ENCODE measurements at places on chromosomes 2 and 18.

DNA sequence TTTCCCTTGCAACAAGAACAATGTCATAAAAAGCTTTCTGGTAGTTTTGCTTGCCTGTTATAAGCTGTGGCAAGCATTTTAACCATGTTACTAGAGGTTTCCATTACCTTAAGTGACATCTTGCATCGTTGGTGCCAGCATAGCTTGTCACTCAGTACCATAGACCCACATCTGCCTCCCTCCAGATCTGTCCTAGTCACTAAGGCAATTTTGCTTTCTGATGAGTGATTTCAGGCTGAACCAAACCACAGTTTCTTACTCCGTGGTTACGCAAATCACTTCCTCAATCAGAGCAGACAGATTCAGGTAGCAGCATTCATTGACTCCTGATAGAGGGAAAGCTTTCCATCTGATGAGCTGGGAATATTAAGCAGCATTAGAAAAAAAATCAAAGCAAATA is 1057.5 kb upstream of the FAM98A start:
- H3K4me1 ChIP-seq = no peaks in the 10 kb centered on the region
- H3K27me3 ChIP-seq = no peaks in the 10 kb centered on the region
- H3K4me3 ChIP-seq = no peak overlapping the region
- H3K36me3 ChIP-seq = no peaks in the 10 kb centered on the region
- no peak for ATAC-seq

- H3K4me3 ChIP-seq = no peak overlapping the region
- no peaks in the 10 kb centered on the region for H3K36me3 ChIP-seq
- H3K27ac ChIP-seq = no peak overlapping the region
- no peak for ATAC-seq
- H3K27me3 ChIP-seq = peaks cover 41% of the 10 kb centered on the region
Measured at GRCh38 chr2:45287045-45287444, 277.8 kb upstream of the SIX2 start.

- peaks cover 33% of the 10 kb centered on the region for H3K4me1 ChIP-seq
- peak; percentile 61 for ATAC-seq
- H3K4me3 ChIP-seq = peak within 1 kb of the TSS; percentile 70
- H3K27ac ChIP-seq = no peak within 1 kb of the TSS
- H3K27me3 ChIP-seq = peaks cover 42% of the 10 kb centered on the region
Measured at GRCh38 chr2:36355151-36355889, at the start of gene CRIM1. Gene CRIM1, plus strand, starts transcription at chr2:36355778. Its CDS starts 515 bp downstream, at chr2:36356293.

GRCh38 chr2:200795028-200795440 is 16.7 kb upstream of the BZW1 start:
- peaks cover 7% of the 10 kb centered on the region for H3K27me3 ChIP-seq
- H3K4me1 ChIP-seq = no peaks in the 10 kb centered on the region
- no peak for ATAC-seq
- no peak overlapping the region for H3K27ac ChIP-seq

GRCh38 chr18:28267878-28268625 is 91.1 kb upstream of the CDH2 start:
- H3K4me1 ChIP-seq = no peaks in the 10 kb centered on the region
- no peaks in the 10 kb centered on the region for H3K36me3 ChIP-seq
- no peaks in the 10 kb centered on the region for H3K27me3 ChIP-seq
- no peak for ATAC-seq

DNA sequence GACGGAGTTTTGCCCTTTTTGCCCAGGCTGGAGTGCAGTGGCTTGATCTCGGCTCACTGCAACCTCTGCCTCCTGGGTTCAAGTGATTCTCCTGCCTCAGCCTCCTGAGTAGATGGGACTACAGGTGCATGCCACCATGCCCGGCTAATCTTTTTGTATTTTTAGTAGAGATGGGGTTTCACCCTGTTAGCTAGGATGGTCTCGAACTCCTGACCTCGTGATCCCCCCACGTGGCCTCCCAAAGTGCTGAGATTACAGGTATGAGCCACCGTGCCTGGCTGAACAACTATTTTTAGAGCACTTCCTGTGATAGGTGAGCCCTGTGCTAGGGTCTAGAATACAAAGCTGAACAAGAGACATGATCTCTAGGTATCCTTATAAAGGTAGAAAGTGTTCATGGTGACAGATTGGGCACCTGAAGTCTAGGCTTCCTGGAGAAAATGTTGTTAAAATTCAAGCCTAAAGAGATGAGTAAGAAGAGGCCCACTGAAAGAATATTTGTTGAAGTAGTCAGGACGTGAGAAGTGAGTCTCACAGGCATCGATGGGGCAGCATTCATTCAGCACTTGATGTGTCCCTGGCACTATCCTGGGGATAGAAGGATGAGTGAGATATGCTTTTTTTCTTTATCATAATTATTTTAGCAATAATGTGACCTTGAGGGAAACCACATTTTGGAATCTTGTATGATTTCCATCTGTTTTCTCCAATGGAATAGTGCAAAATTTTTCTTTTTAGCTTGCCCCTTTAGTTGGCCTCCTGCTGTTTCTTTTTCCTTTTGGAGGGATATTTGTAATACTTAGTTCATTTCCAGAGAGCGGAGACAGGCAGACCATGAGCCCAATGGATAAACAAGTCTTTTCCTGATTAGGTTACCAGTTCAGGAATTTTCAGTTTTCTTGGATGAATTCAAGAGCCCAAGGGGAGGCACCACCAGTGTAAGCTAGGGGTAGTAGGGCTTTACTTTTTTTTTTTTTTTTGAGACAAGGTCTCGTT is 5.1 kb downstream of the ZNF236 start:
- ATAC-seq = no peak
- no peaks in the 10 kb centered on the region for H3K27me3 ChIP-seq
- H3K36me3 ChIP-seq = peaks cover 18% of the 10 kb centered on the region
- H3K4me3 ChIP-seq = no peak overlapping the region
- peaks cover 41% of the 10 kb centered on the region for H3K4me1 ChIP-seq
- H3K27ac ChIP-seq = peak overlapping the region; percentile 64

DNA sequence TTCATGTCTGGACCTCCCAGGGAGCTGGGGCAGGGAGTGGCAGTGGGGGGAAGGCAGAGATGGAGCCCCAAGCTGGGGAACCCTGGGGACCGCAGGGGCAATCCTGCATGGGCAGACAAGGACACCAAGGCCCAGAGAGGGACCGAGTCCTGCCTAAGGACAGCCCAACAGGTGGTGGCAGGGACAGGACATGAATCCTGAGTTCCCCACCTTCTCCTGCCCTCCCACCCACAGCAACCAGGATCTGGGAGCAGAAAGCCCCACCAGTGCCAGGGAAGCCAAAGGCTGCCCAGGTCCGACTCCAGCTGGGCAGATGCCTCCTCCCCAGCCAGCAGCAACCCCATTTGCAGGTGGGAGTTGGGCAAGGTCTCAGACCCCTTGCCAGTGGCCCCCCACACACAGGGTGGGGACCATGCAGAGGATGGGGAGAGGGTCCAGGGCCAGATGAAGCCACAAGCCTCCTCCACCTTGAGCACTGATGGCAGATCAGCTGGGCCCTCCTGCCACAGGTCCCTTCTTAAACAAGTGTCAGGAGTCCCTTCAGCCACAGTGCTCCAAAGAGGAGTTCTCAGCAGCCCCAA is 6.3 kb downstream of the ADRA2B start:
- no peak overlapping the region for H3K4me3 ChIP-seq
- H3K27me3 ChIP-seq = peaks cover 22% of the 10 kb centered on the region
- H3K4me1 ChIP-seq = peaks cover 6% of the 10 kb centered on the region
- H3K27ac ChIP-seq = no peak overlapping the region
- H3K36me3 ChIP-seq = peaks cover 8% of the 10 kb centered on the region

- no peak for ATAC-seq
- no peak overlapping the region for H3K27ac ChIP-seq
- peaks cover 9% of the 10 kb centered on the region for H3K4me1 ChIP-seq
- peaks cover 16% of the 10 kb centered on the region for H3K36me3 ChIP-seq
- H3K4me3 ChIP-seq = no peak overlapping the region
Measured at GRCh38 chr2:113829761-113830160, 60.1 kb upstream of the ACTR3 start.

DNA sequence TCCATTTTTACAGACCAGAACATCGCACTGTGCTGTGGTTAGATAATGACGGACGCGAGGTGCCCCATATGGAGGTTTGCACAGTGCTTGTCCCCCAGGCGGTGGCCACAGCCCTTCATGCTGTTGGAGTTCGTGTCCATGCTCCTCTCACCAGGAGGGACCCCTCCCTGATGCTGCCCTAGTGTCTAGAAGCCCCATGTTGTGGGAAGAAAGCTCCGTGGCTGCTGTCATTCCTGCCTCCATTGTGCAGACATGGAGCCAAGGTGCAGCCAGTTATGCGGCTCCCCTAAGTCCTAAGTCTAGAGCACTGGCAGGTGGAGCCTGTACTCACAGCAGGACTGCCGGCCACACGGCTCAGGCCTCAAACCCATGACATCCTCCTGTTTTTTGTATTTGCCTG is 464.9 kb downstream of the EIPR1 start:
- no peak overlapping the region for H3K27ac ChIP-seq
- H3K27me3 ChIP-seq = peaks cover 24% of the 10 kb centered on the region
- no peaks in the 10 kb centered on the region for H3K36me3 ChIP-seq
- no peak for ATAC-seq

- no peak for ATAC-seq
- H3K36me3 ChIP-seq = peaks cover 18% of the 10 kb centered on the region
- H3K4me1 ChIP-seq = no peaks in the 10 kb centered on the region
Measured at GRCh38 chr2:144224472-144224871, 295.4 kb downstream of the ZEB2 start.

DNA sequence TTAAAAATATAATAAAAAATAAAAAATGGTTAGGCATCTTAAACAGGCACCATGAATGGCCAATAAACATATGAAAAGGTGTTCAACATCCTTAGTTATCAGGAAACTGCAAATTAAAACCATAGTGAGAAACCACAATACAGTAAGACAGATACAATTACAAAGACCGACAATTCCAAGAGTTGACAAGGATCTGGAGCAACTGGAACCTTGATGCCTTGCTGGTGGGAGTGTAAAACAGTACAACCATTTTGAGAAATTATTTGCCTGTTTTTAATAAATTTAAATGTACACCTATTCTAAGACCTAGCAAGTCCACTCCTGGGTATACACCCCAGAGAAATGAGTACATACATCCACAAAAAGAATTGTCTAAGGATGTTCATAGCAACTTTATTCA is 49.1 kb downstream of the NGEF start:
- H3K36me3 ChIP-seq = peaks cover 10% of the 10 kb centered on the region
- H3K27me3 ChIP-seq = no peaks in the 10 kb centered on the region
- no peak for ATAC-seq
- H3K4me1 ChIP-seq = peaks cover 4% of the 10 kb centered on the region

DNA sequence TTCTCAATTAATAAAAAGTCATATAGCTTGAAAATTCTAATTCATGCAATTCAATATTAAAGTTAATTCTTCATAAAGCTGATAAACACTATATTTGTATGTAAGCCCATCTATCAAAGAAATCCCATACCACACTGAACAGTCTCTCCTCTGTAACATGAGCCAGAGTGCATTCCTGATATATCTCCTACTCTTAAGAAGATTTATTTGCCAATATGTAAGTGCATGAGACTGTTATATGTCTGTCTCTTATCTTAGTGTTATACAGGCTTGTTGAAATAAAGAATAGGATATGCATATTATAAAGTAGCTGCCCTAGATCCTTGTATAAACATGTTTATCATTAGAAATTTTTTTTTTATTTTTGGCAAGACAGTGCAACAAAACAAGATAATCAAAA is 40.4 kb upstream of the TTC32 start:
- H3K36me3 ChIP-seq = peaks cover 27% of the 10 kb centered on the region
- H3K27ac ChIP-seq = no peak overlapping the region
- H3K4me3 ChIP-seq = no peak overlapping the region
- ATAC-seq = no peak
- H3K27me3 ChIP-seq = no peaks in the 10 kb centered on the region
- H3K4me1 ChIP-seq = no peaks in the 10 kb centered on the region

DNA sequence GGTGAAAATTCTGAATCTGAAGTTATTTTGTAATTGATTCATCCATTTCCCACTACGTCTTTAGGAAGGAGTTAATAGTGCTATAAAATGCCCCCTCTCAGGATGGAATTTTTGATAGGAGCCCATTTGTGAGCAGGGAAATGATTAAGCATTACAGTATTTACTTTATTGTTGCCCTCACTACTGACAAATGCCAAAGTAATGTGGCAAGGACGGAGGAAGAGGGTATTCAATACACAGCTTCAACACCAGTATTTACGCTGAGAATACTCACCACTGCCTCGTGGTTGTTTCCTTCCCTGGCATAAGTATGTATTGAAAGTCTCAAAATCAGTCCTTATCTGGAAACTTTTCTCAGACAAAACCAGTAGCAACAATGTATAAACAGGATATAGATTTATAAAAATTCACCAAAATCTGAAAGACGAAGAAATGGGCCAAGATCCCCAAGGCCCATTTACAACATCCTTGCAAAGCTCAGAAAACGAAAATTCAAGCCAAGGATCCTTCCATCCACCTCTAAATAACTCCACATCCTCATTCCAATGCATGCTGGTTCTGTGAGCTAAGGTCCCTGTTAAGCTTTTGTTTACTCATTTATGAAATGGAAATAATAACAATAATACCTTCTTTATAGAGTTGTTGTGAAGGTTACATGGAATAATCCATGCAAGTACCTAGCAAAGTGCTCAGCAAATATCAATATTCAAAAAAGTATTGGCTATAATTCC is 29.3 kb downstream of the FEZ2 start:
- ATAC-seq = no peak
- peaks cover 8% of the 10 kb centered on the region for H3K4me1 ChIP-seq
- no peak overlapping the region for H3K4me3 ChIP-seq
- H3K36me3 ChIP-seq = peaks cover 64% of the 10 kb centered on the region
- H3K27me3 ChIP-seq = no peaks in the 10 kb centered on the region
- no peak overlapping the region for H3K27ac ChIP-seq
